ENCODE measurements at places on chromosomes 4 and X. TPM values are rescaled to one million over a fixed set of nuclear protein-coding genes. Genes with fewer than 3 reads are reported as not detected.

Gene CXCR3
- polyA plus RNA-seq = 56.4 TPM

Gene ZAR1
- not detected for polyA plus RNA-seq

Gene SETD7
- polyA plus RNA-seq = 0.88 TPM

Gene CDX4
- polyA plus RNA-seq = not detected

Gene PIGA
- polyA plus RNA-seq = 11.0 TPM

Gene ASMT
- not detected for polyA plus RNA-seq

Gene SMR3B
- polyA plus RNA-seq = 0.32 TPM
